Stimulated activated CD4-positive, alpha-beta T cell treated with anti-CD3 and anti-CD28 coated beads, Interleukin-1b, Interleukin-23, amount 100 ng/mL, for 1 hour (primary cell): ENCODE measurements at places on chromosomes 7 and 10.

- no peak for DNase-seq
Measured at GRCh38 chr10:115818012-115818411, 455.0 kb downstream of the GFRA1 start.

DNA sequence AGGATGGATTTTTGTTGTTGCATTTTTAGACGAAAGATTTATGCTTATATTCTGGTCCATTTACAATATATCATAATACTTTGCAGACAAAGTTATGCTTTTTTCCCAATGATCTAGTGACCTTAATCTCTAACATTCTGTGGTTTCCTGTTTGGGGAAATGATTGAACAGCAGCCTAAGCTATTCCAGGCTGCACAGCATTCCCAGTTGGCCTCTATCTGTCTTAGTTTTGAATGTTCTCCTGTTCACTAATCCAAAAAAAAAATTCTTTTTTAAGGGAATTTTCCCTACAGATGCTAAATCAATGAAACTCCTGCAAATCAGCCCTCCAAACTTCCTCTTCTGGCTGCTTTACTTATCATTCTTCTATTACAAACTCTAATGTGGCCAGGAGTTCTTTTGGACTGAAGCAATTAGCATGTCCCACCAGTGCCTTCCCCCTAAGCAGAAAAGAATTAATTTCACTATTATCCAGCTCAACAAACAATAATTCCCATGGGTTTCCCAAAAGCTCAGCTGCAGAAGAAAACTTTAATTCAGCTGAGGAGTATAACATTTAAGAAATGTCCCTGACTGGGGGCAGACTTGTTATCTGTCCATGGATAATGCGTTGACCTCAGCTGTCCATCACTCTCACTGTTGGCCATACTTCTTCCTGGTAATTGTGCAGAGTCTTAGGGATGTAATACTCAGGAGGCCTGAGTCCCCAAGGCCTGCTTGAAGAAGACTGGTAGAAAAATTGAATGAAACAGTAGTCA, 81.9 kb upstream of the TRIL start:
- no peak for DNase-seq

DNA sequence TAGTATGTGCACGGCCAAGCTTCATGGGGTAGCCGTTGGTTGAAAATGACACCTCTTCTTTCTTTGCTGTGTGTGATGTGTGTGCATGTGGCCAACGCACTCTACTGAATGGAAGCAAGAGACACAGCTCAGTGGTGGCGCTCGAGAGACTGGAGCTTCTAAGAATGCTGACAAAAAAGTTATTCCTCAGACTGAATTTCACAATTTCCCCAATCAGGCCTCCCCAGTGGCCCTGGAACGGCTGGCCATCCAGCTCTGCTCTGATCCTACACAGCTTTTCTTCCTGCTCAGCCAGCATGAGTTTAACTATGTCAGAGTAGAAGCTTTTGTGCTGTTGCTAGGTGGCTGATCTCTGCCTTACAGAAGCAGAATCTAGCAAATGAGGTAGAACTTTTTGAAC, 186.7 kb upstream of the PLXDC2 start:
- DNase-seq: no peak

GRCh38 chr7:157021071-157021870, 10.8 kb upstream of the MNX1 start:
- no peak for DNase-seq

- no peak for DNase-seq
Measured at GRCh38 chr7:7639421-7639820, 1.1 kb upstream of the UMAD1 start.

DNA sequence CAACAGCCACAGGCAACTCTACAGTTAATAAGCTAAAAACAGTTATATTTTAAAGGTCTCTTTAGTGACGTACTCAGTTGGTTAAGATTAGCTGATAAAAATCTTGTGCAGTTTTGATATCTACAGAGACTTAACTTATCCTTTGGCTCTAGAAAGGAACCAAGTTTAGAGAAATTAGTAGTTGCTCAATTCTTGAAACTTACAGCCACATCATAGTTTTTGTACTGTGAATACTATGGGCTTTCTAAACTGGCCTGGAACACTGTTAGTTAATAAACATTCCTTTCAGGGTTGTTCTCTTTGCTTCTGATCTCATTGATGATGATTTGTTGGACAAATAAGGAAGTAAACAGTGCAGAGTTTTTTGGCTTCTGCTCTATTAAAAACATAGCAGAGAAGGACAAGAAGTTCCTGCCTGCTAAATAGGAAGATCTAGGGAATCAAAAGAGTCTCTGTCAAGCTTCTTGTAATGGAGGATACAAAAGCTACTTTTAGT, 73.1 kb downstream of the MKLN1 start:
- no peak for DNase-seq
